ENCODE measurements at places on chromosomes 7 and 10. TPM values are rescaled to one million over a fixed set of nuclear protein-coding genes. Genes with fewer than 3 reads are reported as not detected.

The KIAA1549 gene
- total RNA-seq, result 0.21 TPM

The LIPJ gene
- total RNA-seq, result not detected

The ODAD2 gene
- total RNA-seq, result not detected

The WNT8B gene
- not detected for total RNA-seq

The ZPBP gene
- not detected for total RNA-seq

The LRRC18 gene
- not detected for total RNA-seq

The FAM24B gene
- 4.1 TPM for total RNA-seq

The C7orf57 gene
- total RNA-seq, result 0.21 TPM
